ENCODE measurements at places on chromosomes 7 and 10. TPM values are rescaled to one million over a fixed set of nuclear protein-coding genes. Genes with fewer than 3 reads are reported as not detected.

DNA sequence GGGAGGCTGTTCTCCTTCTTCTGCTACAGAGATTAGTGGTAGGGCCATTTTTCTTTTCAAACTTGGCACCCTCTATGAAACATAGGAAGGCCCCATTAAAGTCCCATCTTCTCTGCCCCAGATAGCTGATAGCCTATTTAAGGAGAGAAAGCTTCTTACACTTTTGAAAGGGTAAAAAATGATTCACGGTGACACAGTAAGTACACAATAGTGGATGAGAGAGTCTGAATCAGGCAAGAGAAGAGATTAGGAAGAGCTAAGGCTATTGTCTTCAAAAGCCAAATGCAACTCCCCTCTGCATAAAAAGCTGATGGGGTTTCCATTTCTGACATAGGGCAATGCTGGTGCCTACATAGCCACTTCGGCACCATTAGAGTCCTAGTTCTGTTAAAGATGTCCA, 3.6 kb downstream of the INA start:
- no peak for DNase-seq

DNA sequence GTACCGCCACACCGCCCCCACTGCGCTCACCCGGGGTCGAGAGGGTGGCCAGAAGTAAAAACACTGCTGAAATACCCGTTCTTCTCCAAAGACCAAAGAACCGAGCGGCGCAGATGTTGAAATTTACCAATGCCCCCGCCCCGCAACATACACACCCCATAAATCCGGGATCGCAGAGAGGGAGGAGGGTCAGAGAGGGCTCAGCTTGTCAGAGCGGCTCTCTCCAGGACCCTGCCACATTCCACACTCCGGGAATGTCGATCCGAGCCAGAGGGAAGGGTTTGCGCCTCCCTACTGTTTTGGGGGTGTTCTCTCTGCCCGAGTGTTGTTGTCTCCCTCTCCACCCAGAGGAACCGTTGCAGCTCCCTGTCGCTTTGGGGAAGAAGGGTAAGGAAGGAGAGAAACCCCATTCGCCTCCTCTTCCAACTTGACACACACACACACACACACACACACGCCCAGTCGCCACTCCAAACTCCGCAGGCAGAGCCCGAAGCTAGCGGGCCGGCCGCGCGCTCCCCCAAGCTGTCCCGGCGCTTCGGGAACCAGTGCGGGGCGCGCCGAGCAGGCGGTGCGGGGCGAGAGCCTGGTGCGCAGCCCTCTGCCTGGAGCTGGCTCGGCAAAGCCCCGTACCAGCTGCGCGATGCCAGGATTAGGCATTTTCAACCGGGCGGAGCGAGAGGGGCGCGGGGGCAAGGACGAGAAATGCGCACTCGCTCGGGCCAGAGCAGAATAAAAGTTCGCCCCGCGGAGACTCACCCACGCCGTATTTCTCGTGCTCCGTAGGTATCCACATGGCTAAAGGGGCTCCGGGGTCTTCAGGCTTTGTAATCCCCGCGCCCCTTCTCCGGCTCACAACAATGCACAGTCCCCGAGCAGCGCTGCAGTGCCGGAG, 609 bp downstream of the DOCK4 start:
- peak; percentile 56 for DNase-seq

The BAZ1B gene
- 80.1 TPM for polyA plus RNA-seq

The SUN3 gene
- not detected for polyA plus RNA-seq

The COL26A1 gene
- polyA plus RNA-seq, result 22.4 TPM
